ENCODE measurements at places on chromosomes 1 and 21.

- no peak for DNase-seq
These were observed 78.8 kb downstream of the SPSB1 start for GRCh38 chr1:9371391-9371935.

DNA sequence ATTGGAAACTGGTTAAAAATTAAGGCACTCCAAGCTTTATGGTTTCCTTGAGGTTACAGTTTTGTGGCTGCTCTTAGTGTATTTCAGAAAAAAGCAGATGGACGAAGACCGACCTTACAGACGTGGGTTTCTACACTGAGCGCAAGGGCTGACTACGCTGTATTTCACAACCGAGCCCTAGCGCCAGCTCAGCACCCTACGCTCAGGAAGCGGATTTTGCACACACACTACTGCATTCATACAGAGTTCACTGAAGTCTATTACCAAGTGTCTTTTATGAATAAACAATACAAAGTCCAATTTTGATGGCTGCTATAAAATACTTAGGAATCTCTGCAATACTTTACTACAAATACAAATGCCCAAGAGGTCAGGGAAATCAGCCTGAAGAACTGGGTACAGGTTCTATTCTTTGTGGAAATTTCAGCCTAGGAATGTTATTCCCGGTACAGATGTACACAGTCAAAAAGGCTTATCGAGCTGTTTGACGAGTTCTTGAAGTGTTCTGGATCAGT, 23.8 kb downstream of the PTTG1IP start:
- no peak for DNase-seq

GRCh38 chr1:183259924-183260323, 73.9 kb downstream of the LAMC2 start:
- no peak for DNase-seq

DNA sequence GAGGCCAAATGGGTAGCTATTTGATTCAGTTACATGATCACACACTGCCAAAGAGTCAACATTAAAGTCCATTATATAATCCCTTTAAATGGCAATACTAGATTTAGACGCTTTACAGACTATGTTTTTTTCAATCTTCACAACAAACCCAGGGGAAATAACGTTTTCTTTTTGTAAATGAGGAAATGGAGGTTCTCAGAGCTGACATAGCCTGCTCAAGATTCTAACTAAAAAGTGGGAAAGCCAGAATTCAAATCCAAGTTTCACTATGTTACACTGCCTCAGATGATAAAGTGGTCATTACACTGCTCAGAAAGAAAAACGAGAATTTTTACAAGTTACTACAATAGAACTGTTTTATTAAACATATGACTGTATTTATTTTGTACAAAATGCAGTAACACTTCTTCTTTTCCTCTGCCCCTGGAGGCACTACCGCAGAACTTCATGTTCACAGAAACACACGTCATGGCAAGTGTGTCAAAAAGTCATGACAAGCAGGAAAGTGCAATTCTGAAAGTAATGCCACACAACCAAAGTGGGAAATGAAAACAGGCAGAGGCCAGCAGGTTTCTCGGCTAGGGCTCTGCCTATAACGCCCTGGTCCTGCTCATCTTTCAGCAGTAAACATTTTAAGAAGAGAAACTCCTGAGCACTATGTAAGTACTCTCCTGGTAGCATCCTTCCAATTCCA, 19.0 kb downstream of the THEMIS2 start:
- DNase-seq: no peak

GRCh38 chr21:27240839-27241238, 274.0 kb upstream of the ADAMTS5 start:
- no peak for DNase-seq

DNA sequence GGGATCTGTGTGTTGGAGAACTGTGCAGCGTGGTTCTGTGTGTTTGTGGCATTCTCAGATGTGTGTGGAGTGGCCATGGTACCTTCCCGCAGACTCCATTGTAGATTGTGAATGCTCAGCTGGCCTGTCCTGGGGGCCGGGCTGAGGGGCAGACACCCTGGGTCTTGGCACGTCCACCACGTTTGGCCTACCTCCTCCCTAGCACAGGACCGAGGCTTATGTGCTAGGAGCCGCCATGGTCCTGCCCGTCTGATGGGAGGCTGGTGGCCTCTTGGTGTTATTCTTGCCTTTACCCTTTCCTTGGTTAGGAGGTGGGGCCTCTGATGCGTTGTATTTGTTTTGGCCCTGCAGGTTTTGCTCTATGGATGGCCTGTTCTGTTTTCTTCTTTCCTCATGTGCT, 25.1 kb downstream of the SNAP47 start:
- no peak for DNase-seq

DNA sequence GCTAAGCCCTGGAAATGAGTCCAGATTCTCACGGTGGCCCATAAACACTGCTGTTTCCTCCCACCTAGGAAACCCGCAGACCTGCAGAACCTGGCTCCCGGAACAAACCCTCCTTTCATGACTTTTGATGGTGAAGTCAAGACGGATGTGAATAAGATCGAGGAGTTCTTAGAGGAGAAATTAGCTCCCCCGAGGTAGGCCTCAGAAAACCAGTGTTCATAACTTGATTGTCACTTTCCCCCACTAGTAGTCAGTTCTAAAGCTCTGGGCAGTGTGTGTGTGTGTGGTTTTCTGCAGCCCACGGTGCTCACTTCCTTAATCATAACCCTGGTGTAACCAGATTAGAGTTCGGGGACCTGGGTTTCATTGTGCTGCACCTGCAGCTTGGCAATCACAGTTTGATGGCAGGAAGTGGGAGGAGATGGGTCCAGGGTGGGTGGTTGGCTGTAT, 39.1 kb downstream of the CLIC6 start:
- DNase-seq: peak; percentile 54

DNA sequence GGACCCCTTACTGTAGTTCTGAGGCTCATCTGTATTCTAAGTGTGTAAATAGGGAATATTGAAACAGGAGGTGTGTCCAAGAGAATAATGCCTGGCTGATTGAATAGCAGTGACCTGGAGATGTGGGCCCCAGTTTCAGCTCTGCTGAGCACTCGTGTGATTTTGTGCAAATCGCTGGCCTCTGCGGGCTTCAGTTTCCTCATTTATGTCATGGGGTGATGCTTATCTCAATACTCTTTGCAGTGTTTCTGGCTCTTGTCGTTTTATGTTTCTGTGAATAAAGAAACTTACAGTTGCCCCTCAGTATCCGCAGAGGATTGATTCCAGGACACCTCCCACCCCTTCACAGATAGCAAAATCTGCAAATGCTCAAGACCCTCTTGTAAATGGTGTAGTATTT, 5.0 kb downstream of the COG2 start:
- DNase-seq: no peak

DNA sequence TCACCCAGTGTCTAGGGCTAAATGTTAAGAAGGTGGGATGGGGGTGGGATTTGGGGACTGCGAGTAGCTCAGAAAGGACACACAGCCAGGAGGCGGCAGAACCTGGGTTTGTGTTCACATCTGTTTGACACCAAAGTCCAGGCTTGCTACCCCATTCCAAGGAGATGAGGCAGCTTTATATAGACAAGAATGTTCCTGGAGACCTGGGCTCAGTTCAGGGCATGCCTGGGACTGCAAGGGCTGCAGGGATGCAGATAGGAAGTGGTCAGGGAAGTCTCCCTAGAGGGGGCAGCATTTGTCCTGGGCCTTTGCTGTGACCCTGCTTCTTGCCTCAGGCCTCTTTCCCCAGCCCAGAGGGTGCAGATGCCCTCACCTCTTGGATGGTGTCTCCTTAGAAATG, 16.3 kb downstream of the PADI3 start:
- DNase-seq: no peak

DNA sequence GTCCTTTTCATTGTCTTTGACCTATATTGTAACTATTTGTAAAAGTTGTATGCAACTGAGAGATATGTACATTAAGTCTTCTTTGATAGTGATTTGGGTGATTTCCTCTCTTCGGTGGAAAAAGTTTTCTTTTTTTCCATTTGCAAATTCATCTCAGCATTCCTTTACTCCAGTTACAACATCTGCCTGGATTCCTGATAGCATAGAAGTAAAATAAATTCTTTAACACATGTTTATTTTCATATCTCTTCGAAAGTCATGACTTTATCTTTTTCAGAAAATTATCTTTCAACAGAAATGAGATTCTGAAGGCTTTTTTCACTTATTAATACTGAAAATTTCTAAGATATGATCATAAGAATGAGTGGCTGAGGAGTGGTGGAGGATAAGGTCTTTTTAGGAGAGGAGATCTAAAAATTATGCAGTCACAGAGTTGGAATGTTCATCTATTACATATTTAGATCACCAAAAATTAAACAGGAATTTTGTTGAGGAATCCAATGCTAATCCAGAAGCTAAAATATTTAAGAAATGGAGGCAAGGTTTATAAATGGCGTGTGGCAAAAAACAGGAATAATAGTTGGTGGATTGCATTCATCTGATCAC, 400.5 kb downstream of the KCNT2 start:
- DNase-seq: no peak

DNA sequence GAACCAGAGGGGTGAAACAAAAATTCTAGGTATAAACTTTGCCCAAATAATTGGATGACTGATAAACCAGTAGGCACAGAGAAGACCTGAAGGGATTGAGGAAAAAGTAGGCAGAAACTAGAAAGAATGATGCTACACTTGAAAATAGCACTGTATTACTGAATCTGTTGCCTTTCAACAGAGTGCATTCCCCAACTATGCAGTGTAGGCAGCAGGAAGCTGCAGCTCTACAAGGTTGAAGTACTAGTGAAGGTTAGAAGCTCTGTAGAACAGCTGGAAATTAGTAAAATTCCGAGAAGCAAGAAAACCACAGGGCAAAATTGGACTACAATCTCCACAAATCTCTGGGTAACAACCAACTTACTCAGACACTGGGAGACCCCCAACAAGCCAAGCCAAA, 27.4 kb downstream of the ZNF644 start:
- no peak for DNase-seq

DNA sequence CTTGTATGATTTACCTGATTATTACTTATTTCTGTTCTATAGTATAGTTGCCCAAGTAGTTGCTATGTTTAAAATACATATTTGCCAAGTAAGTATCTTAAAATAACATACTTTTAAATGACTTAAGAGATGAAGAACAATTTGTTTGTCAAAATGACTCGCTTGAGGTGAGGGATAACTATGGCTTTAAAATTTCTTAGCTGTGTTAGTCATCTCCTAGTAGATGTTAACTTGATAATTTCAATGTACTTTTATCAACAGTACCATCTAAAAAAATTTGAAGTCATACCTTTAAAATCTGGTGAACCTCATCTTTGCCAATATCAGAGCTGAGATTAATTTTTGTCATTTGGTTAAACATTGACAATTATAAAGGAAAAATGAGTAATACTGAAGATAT, 37.7 kb downstream of the ODR4 start:
- no peak for DNase-seq

GRCh38 chr1:22712502-22713271, 2.0 kb downstream of the EPHB2 start:
- DNase-seq: peak; percentile 74

DNA sequence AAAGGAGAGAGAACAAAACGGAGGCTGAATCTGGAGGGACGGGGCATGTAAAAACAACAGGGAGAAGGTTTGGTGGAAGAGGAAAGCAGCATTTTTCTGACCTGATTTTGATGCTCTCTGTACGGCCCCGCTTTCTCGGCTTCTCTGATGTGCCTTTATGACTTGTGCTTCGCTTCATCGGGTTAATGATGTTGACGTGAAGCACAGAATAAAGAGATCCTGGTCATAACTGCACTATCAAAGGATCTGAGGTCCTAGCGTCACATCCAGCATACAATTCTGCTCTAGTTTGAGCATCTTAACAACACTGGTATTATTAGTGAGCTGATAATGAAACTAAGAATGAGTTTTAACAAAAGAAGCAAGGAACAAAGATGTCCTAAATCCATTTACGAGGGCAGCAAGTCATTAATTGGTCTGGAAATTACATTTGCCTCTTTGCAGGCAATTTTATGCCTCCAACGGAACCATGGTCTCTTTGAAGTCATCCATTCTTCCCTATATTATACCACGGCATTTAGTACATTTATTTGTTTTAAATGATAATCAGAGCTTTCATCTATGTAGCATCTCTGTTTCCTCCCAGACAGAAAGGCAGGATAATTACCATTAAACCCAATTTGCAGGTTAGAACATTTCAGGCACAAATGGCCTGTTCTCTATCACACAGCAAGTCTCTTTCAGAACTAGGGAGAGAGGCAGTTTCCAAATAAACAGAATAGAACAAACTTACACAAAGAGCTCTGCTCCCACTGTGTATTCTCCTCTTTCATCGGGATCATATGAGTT, 45.3 kb upstream of the B3GALNT2 start:
- no peak for DNase-seq

DNA sequence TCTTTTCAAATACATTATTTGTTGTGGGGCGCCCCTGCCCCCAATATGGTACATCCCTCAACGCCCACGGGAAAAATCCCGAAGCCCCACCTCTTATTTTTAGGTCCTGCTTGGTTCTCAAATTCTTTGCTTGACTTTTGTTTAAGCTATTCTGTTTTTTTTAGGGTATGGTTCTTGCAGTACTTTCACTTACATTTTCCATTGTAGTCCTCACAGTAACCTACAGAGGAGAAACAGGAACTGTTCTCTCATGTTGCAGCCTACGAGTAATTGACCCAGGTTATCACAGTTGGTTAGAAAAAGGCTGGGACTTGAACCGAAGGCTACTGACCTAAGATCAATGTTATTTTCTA, 697 bp upstream of the C21orf91 start:
- DNase-seq: peak; percentile 15

GRCh38 chr1:192589813-192590212, 14.2 kb downstream of the RGS1 start:
- DNase-seq: no peak

GRCh38 chr1:220012259-220012658, 34.0 kb downstream of the EPRS1 start:
- no peak for DNase-seq

DNA sequence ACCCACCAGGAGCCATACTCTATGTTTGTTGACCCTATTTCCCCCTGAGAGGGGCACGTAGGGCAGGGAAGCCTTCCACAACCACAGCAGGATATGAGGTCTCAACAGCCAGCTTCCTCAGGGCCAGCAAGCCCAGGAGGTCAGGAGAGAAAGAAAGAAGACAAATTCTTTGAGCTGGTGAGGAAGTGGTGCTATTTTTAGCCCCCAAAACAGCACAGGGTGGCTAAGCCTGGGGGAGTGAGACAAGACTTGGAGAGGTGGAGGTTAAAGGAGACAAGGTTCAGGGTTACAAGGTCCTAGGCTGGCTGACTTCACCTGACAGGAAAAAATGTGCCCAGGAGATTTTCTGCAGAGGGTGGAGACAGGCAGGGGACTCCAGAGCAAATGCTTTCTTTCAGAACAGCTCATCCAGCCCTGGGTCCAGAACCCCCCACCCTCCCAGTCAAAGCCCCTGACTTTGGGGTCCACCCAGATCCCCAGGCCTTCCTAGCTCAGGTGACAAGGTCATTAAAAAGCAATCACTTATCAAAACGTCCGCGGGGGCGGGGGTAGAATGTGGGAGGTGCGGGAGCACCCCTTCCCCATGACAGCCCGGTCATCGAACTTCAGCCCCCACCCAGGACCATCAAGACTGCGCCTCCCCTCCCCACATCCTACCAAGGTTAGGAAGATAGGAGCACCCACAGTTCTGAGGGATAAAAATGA, 1.3 kb downstream of the SV2A start:
- no peak for DNase-seq

GRCh38 chr1:29280409-29281131, 44.2 kb downstream of the PTPRU start:
- no peak for DNase-seq
